ENCODE measurements at places on chromosomes 2 and 18.

DNA sequence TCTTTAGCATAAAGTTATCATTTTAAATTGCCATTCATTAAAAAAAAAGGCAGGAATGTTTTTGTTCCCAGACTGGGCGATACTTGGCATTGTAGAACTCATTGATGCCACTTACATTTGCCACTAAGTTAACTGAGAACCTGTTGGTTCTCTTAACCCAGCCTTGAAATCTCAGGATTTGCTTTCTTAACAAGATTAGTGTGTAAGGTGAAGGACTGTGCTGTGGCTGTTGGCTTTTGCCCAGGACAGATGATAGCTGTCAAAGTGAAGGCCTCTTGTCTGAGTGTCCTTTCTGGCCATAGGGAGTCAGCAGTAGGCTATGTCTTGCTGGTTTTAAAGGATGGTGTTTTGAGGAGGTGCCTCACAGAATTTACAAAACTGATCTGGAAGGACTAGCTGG lies 2.6 kb downstream of the DPYSL5 start:
- H3K4me1 ChIP-seq: peaks cover 18% of the 10 kb centered on the region
- peaks cover 85% of the 10 kb centered on the region for H3K27me3 ChIP-seq
- DNase-seq: no peak

GRCh38 chr2:109675666-109676345 lies 61.6 kb downstream of the SOWAHC start:
- H3K36me3 ChIP-seq: no peaks in the 10 kb centered on the region
- peaks cover 48% of the 10 kb centered on the region for H3K27me3 ChIP-seq
- DNase-seq: no peak
- H3K4me1 ChIP-seq: no peaks in the 10 kb centered on the region

DNA sequence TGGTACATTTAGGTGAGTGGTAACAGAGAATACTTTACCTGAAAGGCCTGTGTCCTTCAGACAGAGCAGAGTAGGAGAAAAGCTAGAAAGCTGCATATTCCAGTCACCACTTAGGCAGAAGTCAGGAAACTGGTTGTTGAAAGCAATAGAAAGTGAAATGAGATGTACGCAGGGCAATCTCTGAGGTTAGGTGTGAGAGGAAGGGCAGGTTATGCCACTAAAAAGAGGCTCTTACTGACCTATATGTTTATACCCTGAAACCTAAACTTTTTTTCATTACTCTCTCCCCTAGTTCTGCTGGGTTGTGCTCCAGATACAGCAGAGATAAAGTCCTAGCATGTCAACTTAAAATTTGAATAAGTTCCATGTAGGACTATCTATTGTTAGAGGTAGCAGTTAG lies 93.5 kb downstream of the COX7A2L start:
- H3K36me3 ChIP-seq: peaks cover 24% of the 10 kb centered on the region
- H3K27ac ChIP-seq: no peak overlapping the region
- no peak overlapping the region for H3K4me3 ChIP-seq
- H3K27me3 ChIP-seq: no peaks in the 10 kb centered on the region
- DNase-seq: peak; percentile 22

GRCh38 chr2:31140151-31140550 lies 1.9 kb upstream of the GALNT14 start:
- H3K36me3 ChIP-seq: no peaks in the 10 kb centered on the region
- H3K27ac ChIP-seq: no peak overlapping the region
- H3K4me3 ChIP-seq: no peak overlapping the region
- H3K4me1 ChIP-seq: peaks cover 9% of the 10 kb centered on the region
- no peak for DNase-seq

DNA sequence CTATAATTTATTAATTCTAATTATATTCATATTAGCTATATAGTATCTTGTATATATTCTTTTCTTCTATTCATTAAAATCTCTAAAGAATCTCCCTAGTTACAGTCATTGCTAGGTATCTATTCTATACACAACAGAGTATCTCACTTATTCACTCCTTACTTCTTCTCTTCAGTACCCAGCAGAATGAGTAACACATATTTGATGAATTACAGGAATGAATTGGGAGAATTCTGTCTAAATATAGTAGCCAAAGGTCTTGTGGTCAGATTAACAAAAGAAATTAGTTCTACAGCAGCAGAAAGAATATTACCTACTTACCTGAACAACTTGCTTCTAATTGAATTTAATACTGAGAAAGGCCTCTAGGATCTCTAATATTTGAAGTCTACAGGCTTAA lies 758.0 kb upstream of the ZEB2 start:
- no peaks in the 10 kb centered on the region for H3K36me3 ChIP-seq
- no peaks in the 10 kb centered on the region for H3K4me1 ChIP-seq
- DNase-seq: no peak

DNA sequence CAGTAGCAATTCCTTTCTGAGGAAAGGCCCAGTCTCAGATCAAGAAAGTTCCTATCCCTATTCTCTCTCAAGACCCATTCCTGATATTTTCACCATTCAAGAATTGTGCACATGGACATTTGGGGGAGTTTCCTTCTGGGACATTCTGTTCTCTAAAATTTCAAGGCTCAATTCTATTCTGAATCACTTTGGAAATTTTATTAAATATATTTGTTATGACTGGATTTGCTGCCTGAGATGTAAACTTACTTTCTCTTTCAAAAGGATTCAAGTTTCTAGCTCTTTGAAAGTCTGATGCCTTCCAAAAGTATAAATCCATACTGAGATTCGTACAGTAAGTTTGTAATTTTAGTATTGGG lies 55.3 kb upstream of the STK17B start:
- no peak overlapping the region for H3K4me3 ChIP-seq
- peaks cover 5% of the 10 kb centered on the region for H3K36me3 ChIP-seq
- DNase-seq: no peak
- peaks cover 76% of the 10 kb centered on the region for H3K4me1 ChIP-seq

GRCh38 chr2:119732601-119733164 lies 27.0 kb upstream of the PTPN4 start:
- no peak overlapping the region for H3K4me3 ChIP-seq
- no peak for DNase-seq
- H3K27me3 ChIP-seq: peaks cover 31% of the 10 kb centered on the region

GRCh38 chr2:181810823-181811695 lies 80.5 kb upstream of the ITPRID2 start:
- no peak overlapping the region for H3K4me3 ChIP-seq
- H3K27me3 ChIP-seq: no peaks in the 10 kb centered on the region
- H3K4me1 ChIP-seq: peaks cover 5% of the 10 kb centered on the region
- DNase-seq: no peak
- no peak overlapping the region for H3K27ac ChIP-seq

- H3K36me3 ChIP-seq: no peaks in the 10 kb centered on the region
- peaks cover 67% of the 10 kb centered on the region for H3K4me1 ChIP-seq
- DNase-seq: no peak
- peak overlapping the region; percentile 50 for H3K27ac ChIP-seq
- H3K27me3 ChIP-seq: peaks cover 10% of the 10 kb centered on the region
Measured at GRCh38 chr2:16625759-16626158, 39.9 kb downstream of the CYRIA start.

DNA sequence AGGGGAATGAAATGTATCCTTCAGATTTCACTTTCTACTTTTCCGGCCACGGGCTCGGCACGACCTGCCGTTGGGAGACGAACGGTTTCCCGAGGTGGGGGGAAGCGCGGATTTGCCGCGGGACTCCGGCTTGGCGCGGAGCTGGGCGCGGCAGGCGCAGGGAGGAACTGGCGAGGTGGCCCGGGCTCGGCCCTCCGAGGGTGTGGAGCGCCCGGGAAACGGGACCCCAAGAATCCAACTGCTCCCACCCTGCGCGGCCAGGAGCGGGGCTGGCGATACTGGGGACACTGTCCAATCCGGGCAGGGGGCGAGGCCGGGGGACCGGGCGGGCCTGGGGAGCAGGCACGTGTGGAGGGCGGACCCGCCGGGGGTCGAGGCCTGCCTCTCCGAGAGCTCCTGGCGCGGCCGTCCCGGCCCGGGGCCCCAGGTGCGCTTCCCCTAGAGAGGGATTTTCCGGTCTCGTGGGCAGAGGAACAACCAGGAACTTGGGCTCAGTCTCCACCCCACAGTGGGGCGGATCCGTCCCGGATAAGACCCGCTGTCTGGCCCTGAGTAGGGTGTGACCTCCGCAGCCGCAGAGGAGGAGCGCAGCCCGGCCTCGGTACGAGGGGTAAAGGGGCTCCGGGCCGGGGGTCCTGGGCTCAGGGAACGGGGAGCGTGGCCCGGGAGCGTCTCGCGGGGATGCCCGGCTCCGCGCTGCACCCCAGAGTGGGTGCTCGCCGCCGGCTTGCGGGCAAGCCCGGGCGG lies at the start of gene ANXA4:
Gene ANXA4, plus strand, starts transcription at position 560 of the 747 bp plus-strand sequence. CDS start 39,432 bp downstream, outside the sequence.
- H3K27me3 ChIP-seq: peaks cover 27% of the 10 kb centered on the region
- peaks cover 27% of the 10 kb centered on the region for H3K4me1 ChIP-seq
- H3K4me3 ChIP-seq: peak within 1 kb of the TSS; percentile 97
- peak; percentile 79 for DNase-seq
- H3K27ac ChIP-seq: peak within 1 kb of the TSS; percentile 75

GRCh38 chr2:39127973-39128372 lies 7.1 kb upstream of the SOS1 start:
- peak overlapping the region; percentile 99 for H3K27ac ChIP-seq
- peak overlapping the region; percentile 50 for H3K4me3 ChIP-seq
- H3K4me1 ChIP-seq: peaks cover 87% of the 10 kb centered on the region
- H3K36me3 ChIP-seq: peaks cover 17% of the 10 kb centered on the region
- H3K27me3 ChIP-seq: no peaks in the 10 kb centered on the region
- DNase-seq: peak; percentile 79

All from activated naive CD4-positive, alpha-beta T cell treated with anti-CD3 and anti-CD28 coated beads, Interleukin-2, amount 10 ng/mL, durations not matched to agents 7 days and 5 days (primary cell).